ENCODE measurements at places on chromosomes 1 and 21.

GRCh38 chr1:54017979-54018378 lies at the start of gene LDLRAD1:
Gene LDLRAD1 (minus strand): TSS chr1:54018186. CDS start chr1:54018112, 74 bp downstream.
- DNase-seq = no peak

- DNase-seq = no peak
These were observed 91.4 kb downstream of the ADAMTS1 start for GRCh38 chr21:26753822-26754221.

DNA sequence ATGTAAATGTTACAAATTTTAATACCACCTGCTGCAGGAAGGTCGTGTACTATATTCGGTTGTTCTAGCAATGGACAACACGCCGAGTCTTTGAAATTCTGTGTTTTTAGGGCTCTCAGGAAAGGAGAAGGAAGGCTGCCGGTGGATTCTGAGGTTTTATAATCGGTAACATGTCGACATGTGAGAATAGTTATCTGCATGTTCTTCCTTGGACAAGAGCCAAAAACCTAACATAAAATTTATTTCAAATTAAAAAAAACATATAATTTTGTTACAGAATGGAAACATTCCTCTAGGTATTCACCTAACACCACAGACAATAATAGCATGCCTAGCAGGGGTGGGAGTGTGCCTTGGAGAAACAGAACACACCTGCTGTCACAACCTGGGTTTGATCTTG lies 4.8 kb downstream of the PSMG1 start:
- DNase-seq = no peak

DNA sequence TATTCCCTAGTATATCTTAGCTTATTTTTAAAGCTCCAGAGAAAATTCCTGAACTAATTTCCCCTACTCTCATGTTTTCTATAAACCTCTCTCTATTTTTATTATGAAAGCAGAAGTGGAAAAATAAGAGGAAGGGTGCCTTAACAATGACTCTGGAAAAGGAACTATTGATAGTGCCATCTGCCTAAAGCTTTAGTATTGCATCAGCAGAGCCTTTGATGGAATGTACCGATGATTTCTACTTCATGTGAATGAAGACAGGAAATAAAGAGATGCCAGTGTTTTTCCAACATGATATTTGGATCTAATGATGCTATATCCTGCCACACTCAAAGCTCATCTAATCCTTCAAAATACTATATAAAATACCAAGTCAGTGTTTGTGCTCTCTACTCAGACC lies 35.1 kb downstream of the TNFSF18 start:
- no peak for DNase-seq

DNA sequence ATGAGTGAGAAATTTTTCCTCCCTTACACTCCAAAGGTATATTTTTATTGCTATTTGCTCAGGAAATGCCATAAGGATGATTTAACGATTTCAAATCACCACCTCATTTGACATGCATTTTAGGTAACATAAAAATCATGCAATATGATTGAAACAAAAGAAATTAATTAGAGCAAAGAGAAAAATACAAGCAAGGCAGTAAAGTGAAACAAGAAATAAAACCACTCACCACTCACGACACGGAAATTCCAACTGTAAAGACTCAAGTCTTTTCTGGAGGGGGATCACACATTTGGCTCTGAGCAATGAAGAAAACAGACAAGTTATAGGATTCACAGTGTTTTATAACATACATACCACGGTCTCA lies 86.8 kb upstream of the ARHGAP29 start:
- DNase-seq = no peak

- DNase-seq = no peak
These were observed 21.9 kb upstream of the MORC3 start for GRCh38 chr21:36297938-36298572.

GRCh38 chr21:45064618-45065399 lies 9.6 kb upstream of the ADARB1 start:
- no peak for DNase-seq

DNA sequence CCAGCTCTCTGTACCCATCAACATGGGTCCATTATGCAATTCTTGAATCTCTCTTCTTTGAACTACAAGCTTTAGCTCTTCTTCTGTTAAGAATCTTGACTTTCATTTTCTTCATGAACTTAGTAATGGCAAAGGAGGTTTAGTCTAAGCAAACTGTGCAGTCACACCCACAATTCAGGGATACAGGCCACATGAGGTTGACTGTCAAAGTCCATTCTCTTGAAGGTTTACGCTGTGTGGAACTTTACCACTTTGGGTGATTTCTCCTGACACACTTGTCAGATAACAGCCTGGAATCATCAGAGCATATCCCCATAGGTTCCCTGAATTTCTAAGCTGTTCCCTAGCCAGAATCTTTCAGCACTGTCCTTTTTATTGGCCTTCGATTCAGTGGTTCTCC lies 48.0 kb upstream of the NHLH2 start:
- DNase-seq = no peak

DNA sequence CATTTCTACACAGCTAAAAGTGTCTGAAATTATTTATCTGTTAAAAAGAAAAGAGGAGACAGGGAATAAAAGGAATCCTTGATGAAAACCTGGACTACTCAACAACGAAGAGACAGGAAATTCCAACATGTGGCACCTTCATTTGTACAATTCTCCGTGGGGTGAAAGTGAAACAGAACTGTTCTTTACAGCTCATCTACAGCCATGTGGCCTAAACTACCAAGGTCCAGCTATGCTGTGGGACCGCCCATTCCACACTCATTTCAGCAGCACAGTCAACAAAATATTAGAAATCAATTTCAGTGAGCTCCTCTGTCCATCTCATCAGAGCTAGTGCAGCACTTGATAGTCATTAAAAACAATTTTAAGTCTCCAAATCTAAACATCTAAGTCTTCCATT lies 44.0 kb downstream of the UBR4 start:
- no peak for DNase-seq

- DNase-seq = no peak
These were observed 163.6 kb downstream of the PLPP3 start for GRCh38 chr1:56415720-56416119.

GRCh38 chr1:224170748-224171478 lies 12.1 kb upstream of the DEGS1 start:
- DNase-seq = no peak

- DNase-seq = no peak
These were observed 68.0 kb downstream of the ADAMTS1 start for GRCh38 chr21:26777166-26777565.

GRCh38 chr1:58888833-58889232 lies 105.0 kb upstream of the JUN start:
- DNase-seq = no peak

GRCh38 chr1:29032841-29033240 lies 90.9 kb downstream of the TMEM200B start:
- no peak for DNase-seq

GRCh38 chr1:37149296-37149695 lies 115.0 kb upstream of the GRIK3 start:
- no peak for DNase-seq

GRCh38 chr1:13662493-13662892 lies 37.5 kb upstream of the PRDM2 start:
- DNase-seq = no peak

DNA sequence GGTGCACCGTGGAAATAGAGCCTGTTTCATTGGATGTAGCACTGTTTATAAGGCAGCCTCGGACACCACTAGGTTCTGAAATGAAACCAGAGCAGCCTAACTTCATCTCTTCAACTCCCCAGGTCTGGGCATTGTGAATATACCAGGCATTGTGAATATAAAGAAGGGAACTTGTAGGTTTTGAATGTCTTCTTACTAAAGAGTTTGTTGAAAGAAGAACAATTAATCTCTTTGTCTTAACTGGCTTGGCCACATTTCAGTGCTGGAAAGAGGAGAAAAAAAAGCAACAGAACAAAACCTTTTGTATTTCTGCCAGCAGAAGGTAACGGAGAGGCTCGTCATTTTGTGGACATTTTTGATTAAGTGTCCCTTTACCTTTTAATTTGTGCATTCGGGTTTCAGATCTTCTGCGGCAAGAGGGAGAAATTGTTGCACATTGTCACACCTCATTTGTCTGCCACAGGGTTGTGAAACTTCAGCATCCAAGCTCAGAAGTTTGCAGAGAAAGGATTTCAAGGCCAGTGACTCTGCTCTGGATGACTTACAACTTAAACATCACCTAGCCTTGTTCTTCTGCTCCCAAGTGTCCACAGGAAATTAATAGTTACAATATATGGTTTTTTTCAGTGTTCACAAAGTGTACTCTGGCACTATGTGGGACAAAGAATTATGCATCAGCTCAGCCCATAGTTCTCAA lies 158.3 kb downstream of the KAZN start:
- DNase-seq = no peak

DNA sequence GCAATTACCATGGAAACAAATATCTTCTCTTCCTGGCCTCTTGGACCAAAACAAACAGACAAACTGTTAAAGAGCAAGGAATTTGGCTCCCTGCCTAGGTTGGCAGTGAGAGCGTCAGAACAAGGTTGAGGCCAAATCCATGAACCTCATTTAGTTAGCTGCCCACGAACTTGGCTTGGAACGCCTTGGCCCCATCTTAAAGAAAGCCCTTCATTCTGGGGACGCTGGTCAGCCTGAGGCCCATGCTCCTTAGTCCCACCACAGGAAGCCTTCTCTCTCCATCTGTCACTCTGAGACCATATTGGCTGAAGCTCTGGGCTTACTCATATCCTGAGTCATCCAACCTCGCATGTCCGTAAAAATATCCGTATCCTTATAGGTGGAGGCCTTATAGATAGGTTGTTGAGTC lies 62.4 kb upstream of the DIRAS3 start:
- DNase-seq = no peak

DNA sequence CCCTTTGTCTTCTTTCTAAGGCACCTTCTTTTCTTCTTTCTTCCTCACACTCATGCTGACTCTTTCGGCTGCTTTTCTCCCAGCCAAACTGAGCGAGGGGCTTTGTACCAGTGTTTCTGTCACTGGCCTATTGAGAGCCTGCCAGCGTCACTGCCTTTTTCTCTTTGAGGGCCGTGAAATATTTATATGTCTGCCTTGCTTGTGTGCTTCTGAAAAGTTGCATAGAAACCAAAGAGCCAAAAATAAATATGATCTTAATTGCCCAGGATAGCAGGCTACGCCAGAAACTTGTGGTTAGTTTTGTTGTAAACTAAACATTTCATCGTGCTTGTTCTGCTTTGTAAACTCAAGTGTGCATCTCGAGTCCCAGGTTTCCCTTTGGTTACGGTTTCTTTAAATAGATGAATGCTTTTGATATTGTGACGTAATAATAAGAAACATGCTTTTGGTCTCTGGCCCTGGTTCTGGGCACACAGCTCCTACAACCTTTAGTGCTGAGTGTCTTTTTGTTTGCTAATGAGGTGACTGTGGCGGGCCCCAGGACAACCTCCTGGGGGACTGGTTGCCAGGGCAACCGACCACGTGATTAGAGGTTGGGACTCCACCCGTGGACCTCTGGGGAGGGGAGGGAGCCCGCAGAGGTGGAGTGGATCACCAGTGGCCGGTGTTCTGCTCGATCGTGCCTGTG lies 10.8 kb downstream of the SLC37A1 start:
- no peak for DNase-seq

- no peak for DNase-seq
These were observed 221.2 kb downstream of the DISC1 start for GRCh38 chr1:231847612-231848397.

GRCh38 chr1:202815120-202815519 lies 4.4 kb downstream of the PCAT6 start:
- DNase-seq = no peak

DNA sequence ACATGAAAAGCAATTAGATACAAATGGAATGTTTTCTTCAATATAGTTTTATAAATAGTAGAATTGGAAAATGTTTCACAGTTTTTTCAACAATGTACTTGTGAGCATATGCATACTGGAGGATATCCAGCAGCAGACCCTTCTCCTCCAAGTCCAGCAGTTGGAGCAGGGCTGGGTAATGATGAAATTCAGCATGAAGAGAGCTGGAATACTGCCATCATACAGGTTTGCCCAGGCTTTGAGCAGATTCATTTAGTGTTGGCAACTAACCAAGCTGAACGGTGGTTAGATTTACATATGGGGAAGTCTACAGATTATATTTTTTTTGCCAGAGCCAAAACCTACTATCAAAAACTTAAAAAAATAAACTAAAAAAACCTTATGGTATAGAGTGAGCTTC lies 38.3 kb downstream of the WDR3 start:
- DNase-seq = no peak

DNA sequence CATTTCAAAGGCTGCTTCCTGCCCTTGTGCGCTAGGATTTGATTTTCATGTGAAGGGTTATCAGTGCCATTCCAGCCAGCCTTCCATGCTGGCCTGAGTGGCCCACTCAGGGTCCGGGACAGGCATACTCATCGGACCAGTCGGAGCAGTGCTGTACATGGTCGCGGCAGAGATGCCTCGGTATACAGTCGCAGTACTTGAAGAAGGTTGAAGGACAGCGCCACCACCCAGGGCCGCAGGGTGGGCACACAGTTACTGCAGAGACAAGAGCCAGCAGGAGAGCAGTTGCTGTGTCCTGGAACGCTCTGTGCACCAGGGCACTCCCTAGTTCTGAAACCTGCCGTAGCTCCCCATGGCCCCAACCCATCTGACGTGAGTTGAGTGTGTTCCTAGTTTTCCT lies 9.1 kb downstream of the LDLRAD1 start:
- no peak for DNase-seq

DNA sequence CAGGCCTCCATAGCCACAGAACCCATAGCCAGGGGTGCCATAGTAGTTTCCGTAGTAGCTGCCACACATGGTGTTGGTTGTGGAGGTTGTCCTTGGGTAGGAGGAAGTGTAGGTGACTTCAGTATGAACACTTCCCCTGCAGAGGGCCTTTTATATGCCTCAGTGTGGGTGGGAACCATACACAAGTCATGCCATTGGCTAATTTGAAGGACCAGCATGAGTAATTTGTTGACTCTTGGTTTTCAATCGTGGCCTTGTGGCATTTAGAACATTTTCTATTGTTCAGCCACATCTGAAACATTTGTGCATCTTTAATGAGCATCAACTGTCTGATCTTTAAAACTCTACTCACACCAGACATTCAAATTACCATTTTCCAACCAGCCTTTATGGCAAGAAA lies at the start of gene KRTAP6-1:
TSS of gene KRTAP6-1 (minus strand) at position 95 of the 400 bp plus-strand sequence. CDS start at position 69, 26 bp downstream.
- DNase-seq = no peak

- no peak for DNase-seq
These were observed 653.4 kb downstream of the KIF26B start for GRCh38 chr1:245807954-245808719.
